ENCODE measurements at places on chromosomes 4 and X.
A peak's percentile ranks its signal among the peaks of the same experiment; 100 is the strongest.

DNA sequence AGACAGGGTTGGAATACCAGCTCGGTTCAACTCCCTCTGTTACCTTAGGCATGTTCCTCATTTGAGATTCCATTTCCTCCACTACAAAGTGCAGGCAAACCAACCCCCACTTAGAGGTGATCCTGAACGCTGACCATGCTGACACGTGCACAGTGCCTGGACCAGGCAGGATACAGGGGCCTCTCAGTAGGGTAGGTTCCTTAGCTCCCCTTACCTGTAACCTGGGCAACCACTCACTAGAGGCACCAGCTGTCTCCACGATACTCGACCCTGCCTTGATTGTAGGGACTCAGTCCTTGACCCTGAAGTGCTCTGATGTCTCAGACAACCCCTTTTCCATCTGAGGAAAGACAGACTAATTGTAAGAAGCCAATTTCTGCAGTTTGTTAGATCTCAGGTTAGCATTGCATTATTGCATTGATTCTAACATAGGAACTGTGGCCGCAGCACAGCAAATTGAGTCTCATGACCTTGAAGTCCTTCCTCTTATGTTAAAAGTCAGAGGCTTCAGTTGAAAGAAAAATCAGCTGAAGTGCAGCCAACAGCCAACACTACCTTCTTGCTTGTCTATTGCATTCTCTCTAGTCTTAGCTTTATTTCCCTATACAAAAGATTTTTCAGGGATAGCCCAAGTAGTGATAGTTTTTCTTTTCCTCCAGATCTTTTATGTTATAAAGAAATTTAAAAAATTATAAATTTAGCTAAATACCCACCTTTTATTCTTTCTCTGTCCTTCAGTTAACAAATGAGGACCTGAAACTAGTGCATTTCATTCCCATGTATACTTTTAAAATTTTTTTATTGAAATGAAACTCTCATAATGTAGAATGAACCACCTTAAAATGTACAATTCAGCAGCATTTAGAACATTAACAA lies 11.2 kb upstream of the C1QTNF7 start:
- peak; percentile 40 for DNase-seq

DNA sequence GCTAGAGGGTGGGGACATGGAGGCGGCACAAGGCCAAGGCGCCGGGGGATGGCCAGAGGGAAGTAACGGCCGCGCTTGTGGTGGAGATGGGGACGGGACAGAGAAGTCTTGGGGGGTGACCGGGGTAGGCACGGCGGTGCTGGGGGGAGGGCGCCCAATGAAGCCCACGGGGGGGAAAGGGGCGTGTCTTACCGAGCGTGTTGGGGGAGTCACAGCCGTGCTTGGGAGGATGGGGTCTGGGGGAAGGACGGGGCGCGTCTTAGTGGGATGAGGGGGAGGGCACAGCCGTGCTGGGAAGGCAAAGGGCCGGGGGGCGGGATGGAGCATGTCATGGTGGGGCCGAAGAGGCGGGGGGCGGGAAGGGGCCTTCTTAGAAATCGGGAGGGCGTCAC lies 952 bp downstream of the ARSD start:
- DNase-seq, result no peak

DNA sequence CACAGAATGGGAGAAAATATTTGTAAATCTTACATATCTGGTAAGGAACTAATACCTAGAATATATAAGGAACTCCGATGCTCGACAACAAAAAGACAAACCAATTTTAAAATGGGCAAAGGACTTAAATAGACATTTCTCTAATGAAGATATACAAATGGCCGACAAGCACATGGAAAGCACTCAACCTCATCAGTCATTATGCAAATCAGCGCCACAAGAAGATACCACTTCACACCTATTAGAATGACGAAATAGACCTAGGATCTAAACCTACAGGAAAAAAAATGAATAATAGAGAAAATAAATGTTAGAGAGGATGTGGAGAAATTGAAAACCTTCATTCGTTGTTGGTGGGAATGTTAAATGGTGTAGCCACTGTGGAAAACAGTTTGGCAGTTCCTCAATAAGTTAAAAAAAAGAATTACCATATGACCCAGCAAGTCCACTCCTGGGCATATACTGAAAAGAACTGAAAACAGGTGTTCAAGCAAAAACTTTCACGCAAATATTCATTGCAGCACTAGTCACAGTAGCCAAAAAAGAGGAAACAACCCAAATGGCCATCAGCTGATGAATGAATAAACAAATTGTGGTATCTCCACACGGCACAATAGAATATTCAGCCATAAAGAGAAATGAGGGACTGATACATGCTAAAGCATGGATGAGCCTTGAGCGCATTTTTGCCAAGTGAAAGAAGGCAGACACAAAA lies 57.3 kb upstream of the WDR19 start:
- DNase-seq, result no peak

DNA sequence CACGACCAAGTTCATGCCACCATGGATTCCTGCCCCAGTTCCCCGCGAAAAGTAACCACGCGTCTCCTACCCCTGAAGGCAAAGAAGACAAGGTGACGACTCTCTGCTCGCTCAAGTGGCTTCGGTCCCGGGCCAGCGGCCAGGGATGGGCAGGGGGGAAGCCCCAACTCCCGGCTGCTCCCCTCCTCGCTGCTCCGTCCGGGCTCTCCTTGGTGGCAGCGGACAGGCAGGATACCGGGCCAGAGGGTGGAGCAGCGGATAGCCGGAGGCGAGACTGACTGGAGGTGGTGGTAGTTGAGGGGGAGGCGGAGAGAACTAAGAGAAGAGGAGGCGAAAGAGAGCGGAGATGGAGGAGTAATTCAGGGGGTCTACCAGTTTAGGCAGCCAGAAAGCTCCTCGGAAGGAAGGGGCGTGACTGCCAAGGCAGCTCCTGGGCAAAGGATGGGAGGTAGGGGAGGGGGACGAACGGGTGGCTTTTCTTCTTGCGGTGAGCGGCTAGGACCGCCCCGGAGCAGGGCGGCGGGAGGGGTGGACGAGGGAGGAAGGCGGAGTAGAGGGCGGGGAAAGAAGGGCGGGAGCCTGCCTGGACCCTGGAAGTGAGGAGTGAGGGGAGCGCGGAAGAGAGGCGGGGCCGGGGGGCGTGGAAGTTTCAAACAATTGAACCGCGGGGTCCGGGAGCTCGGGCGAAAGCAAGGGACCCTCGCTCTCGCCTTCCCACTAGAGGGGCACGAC lies at the start of gene AMOT:
Gene AMOT, minus strand, starts transcription at position 450 of the 732 bp plus-strand sequence. CDS start 17,705 bp downstream, outside the sequence.
- peak; percentile 57 for DNase-seq

GRCh38 chr4:173012608-173013007 lies 156.0 kb upstream of the GALNT7 start:
- no peak for DNase-seq

GRCh38 chrX:2542826-2543521 lies 42.2 kb upstream of the DHRSX start:
- DNase-seq, result no peak

GRCh38 chr4:152165146-152165545 lies 370.7 kb downstream of the FBXW7 start:
- DNase-seq, result no peak

DNA sequence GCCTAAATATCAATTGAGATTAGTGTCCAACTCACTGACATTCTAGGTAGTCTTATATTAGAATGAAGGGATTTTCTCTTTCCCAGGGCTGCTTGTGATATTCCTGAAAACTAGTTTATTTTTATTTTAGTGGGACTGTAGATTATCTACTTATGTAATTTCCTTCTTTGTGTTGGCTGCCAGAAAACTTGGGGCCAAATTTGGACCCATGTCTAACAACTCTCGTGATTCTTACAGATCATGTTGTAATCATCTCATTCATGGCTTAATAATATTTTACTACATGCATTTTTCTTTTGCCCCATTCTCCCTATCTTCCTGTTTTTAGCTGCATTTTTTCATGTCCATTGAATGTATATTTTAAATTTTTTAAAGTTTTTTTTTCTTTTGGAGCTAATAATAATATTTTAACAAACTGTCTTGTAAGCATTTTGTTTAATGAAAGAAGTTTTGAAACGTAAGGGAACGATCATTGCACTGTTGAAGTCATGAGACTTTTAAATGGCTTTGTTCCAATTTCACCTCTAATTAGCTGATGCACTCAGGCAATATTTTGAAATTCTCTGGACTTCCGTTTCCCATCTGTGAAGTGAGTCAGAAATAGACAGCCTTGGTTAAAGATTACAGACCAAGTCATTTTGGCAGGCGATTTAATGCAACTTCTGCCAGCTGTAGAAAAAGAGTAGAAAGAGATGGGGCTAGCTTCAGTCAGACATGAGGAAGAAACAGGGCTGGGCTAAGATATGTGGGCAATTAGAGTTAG lies 14.3 kb upstream of the TDO2 start:
- no peak for DNase-seq

- DNase-seq, result no peak
These were observed 102.9 kb upstream of the LRPAP1 start for GRCh38 chr4:3634894-3635820.

- no peak for DNase-seq
These were observed 795.0 kb downstream of the CENPC start for GRCh38 chr4:66750273-66750672.

GRCh38 chr4:38106311-38106710 lies 146.1 kb downstream of the PTTG2 start:
- no peak for DNase-seq

GRCh38 chr4:153292897-153293741 lies 51.4 kb upstream of the MND1 start:
- no peak for DNase-seq

- no peak for DNase-seq
These were observed 5.9 kb upstream of the SASH3 start for GRCh38 chrX:129773649-129774458.

GRCh38 chr4:1113311-1114009 lies at the start of gene RNF212:
Gene RNF212, minus strand, starts transcription at chr4:1113564. Its CDS starts 100 bp downstream, at chr4:1113464.
- DNase-seq, result no peak

DNA sequence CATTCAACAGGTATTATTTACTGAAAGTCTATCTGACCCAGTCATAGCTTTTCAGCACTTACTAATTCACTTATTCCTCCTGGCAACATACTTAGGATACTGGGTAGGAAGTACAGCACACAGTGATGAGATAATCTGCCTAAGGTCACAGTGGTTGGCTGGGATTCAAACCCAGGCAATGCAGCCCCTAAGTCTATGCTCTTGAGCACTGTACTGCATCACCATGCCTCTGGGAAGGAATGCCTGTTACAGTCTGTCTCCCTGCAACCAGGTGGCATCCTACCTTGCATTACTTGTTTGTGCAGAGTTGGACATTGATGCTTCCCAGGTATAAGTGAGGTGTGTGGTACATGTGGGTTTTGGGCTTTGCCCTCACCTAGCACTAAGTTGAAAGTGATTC lies 21.5 kb upstream of the LRAT start:
- DNase-seq, result no peak

- peak; percentile 24 for DNase-seq
These were observed 19.1 kb upstream of the CXCL11 start for GRCh38 chr4:76055016-76055415.

GRCh38 chr4:36111172-36111571 lies 133.1 kb downstream of the ARAP2 start:
- DNase-seq, result peak; percentile 22

- DNase-seq, result no peak
These were observed 150.3 kb upstream of the FAM9B start for GRCh38 chrX:9184211-9184610.
